ENCODE measurements at places on chromosomes 16 and 17. TPM values are rescaled to one million over a fixed set of nuclear protein-coding genes. Genes with fewer than 3 reads are reported as not detected.

DNA sequence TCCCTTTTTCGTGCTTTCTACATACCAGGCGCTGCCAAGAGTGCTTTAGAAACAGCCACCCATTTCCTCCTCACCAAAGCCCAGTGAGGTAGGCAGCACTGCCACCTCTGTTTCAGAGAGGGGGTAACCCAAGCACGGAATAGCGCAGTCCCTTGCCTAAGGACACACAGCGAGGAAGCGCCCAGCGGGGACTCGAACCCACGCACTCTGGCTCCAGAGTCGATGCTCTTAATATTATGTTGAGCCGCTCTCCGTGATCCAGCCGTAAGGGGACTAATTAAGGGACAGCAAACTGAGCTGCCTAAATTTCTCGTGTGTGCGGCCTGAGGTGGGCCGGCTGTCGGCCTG, 497 bp downstream of the CES1 start:
- no peak overlapping the region for H3K27ac ChIP-seq
- H3K4me3 ChIP-seq = no peak overlapping the region
- no peak for DNase-seq
- H3K4me1 ChIP-seq = no peaks in the 10 kb centered on the region
- no peaks in the 10 kb centered on the region for H3K27me3 ChIP-seq

- no peak overlapping the region for H3K4me3 ChIP-seq
- peak overlapping the region; percentile 90 for H3K27ac ChIP-seq
- H3K4me1 ChIP-seq = peaks cover 16% of the 10 kb centered on the region
- DNase-seq = no peak
Observed at GRCh38 chr17:49514071-49514721, 19.1 kb downstream of the NGFR start.

DNA sequence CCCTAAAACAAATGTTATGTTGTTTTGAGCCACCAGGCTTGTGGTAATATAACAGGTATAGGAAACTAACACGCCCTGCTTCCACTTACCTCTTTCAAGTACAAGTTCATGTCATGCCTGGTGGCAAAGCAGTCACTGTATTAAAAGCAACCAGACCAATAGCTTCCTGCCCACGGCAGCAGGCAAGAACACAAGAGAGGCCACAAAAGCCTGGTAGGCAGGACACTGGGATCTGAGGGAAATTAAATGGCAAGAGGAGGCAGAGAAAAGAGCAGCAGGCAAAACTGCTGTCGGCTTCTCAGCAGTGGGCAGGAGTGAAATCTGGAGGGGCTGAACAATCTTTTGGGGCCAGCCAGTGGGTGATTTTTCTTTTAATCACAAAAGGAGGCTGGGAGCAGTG, 2.2 kb downstream of the CYTH1 start:
- peak overlapping the region; percentile 47 for H3K27ac ChIP-seq
- peak overlapping the region; percentile 97 for H3K4me3 ChIP-seq
- no peak for DNase-seq
- H3K36me3 ChIP-seq = no peaks in the 10 kb centered on the region

DNA sequence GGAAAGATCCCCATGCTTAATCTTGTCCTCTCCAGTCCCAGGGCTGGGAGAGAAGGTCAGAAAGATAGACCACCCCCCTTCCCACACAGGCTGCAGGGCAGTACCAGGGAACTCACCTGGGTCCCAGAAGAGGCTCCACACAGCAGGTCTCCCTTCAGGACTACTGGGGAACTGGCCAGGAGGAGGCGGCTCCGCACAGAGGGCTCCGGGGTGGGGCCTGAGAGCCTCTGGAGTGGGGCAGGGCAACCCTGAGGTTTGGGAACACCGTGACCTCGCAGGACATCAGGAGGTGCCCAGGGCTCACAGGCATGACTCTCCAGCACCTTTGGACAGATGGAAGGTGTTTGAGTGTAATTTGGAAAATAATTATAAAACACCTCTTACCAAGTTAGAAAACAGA, 11.0 kb downstream of the ABCA3 start:
- H3K27me3 ChIP-seq = no peaks in the 10 kb centered on the region
- H3K4me1 ChIP-seq = no peaks in the 10 kb centered on the region
- peaks cover 26% of the 10 kb centered on the region for H3K36me3 ChIP-seq
- no peak for DNase-seq

DNA sequence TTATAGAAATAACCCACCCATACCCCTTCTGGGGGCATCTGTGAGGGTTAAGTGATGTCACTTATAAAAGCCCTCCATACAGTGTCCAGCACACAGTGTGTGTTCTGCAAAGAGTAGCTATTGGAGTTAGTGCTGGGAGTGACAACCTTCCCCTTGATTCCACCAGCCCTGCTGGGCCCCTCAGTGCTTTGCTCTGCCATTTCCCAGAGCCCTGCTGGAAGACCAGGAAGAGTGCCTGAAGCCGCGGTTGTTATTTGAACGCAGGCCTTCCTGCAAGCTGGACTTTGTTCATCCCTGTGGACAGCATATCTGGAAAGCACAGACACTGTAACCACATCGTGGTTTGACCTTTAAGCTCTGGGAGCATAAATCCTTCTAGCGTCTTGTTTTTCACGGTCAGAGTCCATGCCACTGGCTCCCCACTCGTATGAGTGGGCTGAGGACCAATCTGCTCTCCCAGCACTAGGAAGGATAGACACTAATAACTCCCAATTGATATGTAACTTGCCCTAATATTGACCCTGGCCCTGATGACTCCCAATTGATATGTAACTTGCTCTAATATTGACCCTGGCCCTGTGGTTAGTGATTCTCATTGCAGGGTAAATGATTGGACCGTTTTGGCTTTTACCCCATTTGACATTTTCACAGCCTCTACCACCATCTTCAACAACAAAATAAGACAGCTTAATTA, 297.1 kb upstream of the MAF start:
- H3K27me3 ChIP-seq = no peaks in the 10 kb centered on the region
- DNase-seq = no peak
- no peaks in the 10 kb centered on the region for H3K4me1 ChIP-seq
- H3K36me3 ChIP-seq = no peaks in the 10 kb centered on the region

GRCh38 chr17:8164815-8165131, 2.0 kb upstream of the VAMP2 start:
- H3K4me3 ChIP-seq = peak overlapping the region; percentile 7
- H3K27me3 ChIP-seq = no peaks in the 10 kb centered on the region
- H3K4me1 ChIP-seq = peaks cover 34% of the 10 kb centered on the region
- peak overlapping the region; percentile 98 for H3K27ac ChIP-seq
- H3K36me3 ChIP-seq = no peaks in the 10 kb centered on the region
- DNase-seq = no peak

- no peak overlapping the region for H3K27ac ChIP-seq
- H3K27me3 ChIP-seq = no peaks in the 10 kb centered on the region
- no peak overlapping the region for H3K4me3 ChIP-seq
- DNase-seq = no peak
- peaks cover 20% of the 10 kb centered on the region for H3K4me1 ChIP-seq
- no peaks in the 10 kb centered on the region for H3K36me3 ChIP-seq
Observed at GRCh38 chr16:89393738-89394406, 96.5 kb downstream of the ANKRD11 start.

DNA sequence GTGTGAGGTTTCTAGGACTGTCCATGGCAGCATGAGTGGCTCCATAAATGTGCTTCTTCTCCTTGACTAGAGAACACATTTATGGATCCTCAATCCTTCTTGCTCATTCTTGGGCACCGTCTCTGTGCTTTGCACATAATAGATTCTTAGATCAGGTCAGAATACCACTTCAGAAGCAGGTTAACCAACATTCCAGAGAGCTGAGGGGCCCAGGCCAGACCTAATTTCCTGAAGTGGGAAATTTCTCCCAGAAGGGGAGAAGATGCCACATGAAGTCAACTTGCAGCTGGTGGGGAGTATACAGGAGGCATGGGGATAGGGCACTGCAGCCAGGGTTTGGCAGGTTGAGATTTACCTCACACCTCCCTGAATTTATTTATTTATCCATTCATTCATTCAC, 24.4 kb upstream of the VAT1L start:
- no peaks in the 10 kb centered on the region for H3K36me3 ChIP-seq
- H3K27ac ChIP-seq = peak overlapping the region; percentile 33
- no peak for DNase-seq
- H3K4me3 ChIP-seq = no peak overlapping the region
- H3K27me3 ChIP-seq = no peaks in the 10 kb centered on the region
- peaks cover 12% of the 10 kb centered on the region for H3K4me1 ChIP-seq

DNA sequence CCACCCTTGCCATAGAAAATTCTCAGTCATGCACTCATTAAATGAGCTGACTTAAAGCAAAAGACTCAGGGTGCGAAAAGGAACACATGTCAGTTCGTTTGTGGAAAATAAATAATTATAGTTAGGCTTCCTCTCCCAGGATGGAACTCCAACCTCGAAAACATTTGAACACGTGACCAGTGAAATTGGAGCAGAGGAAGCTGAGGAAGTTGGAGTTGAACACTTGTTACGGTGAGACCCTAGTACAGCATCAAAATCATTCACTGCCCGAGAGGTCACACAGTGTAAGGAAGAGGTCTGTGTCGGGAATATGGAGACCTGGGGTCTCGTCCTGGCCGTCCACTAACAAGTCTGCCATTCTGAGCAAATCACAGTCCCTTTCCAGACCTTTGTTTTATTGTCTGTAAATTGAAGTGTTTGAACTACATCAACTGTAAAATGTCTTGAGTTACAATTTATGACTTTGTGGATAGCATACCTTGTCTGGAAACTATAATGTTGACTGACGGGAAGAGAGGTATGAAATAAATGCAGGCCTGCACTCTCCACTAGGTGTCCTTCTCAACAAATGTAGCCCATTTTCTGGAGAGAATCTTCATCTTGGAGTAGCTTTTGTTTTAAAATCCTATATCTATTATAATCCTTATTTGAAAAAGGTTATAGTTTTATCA, 7.7 kb downstream of the PSMD7 start:
- peaks cover 70% of the 10 kb centered on the region for H3K36me3 ChIP-seq
- H3K27me3 ChIP-seq = no peaks in the 10 kb centered on the region
- no peak overlapping the region for H3K4me3 ChIP-seq
- no peak overlapping the region for H3K27ac ChIP-seq
- DNase-seq = no peak
- H3K4me1 ChIP-seq = no peaks in the 10 kb centered on the region

GRCh38 chr16:11229906-11230305, 26.1 kb downstream of the SOCS1 start:
- no peak for DNase-seq
- peaks cover 5% of the 10 kb centered on the region for H3K4me1 ChIP-seq
- no peak overlapping the region for H3K27ac ChIP-seq
- H3K4me3 ChIP-seq = no peak overlapping the region

DNA sequence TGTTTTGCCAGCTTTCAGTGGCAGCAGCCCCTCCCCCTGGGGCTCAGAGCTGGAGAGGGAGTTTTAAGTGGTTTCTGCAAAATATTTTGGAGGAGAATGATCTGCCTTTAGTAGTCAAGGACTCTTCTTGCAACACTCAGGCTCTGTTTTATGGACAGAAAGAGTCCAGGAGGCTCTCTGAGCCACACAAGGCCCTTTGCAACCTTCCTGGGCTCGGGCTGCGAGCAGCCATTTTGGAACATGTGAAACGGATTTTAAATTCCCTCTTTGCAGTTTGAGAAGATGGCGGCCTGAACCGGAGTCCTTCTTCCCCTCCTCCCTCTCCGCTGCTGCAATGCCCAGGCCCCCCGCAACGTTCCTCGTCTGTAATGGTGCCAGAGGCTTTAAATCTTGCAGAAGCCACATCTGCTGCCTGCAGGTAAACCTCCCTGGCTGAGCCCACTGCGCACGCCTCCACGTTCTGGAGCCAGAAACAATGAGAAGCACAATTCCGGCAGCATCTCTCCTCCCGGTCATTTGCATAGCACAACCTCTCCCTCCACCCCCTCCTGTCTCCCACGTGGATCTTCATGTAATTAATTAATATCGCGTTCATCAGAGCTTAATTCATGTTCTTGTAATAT, 386.1 kb downstream of the SEC14L1 start:
- no peak overlapping the region for H3K27ac ChIP-seq
- H3K4me3 ChIP-seq = no peak overlapping the region
- no peaks in the 10 kb centered on the region for H3K4me1 ChIP-seq
- H3K36me3 ChIP-seq = no peaks in the 10 kb centered on the region
- DNase-seq = no peak

DNA sequence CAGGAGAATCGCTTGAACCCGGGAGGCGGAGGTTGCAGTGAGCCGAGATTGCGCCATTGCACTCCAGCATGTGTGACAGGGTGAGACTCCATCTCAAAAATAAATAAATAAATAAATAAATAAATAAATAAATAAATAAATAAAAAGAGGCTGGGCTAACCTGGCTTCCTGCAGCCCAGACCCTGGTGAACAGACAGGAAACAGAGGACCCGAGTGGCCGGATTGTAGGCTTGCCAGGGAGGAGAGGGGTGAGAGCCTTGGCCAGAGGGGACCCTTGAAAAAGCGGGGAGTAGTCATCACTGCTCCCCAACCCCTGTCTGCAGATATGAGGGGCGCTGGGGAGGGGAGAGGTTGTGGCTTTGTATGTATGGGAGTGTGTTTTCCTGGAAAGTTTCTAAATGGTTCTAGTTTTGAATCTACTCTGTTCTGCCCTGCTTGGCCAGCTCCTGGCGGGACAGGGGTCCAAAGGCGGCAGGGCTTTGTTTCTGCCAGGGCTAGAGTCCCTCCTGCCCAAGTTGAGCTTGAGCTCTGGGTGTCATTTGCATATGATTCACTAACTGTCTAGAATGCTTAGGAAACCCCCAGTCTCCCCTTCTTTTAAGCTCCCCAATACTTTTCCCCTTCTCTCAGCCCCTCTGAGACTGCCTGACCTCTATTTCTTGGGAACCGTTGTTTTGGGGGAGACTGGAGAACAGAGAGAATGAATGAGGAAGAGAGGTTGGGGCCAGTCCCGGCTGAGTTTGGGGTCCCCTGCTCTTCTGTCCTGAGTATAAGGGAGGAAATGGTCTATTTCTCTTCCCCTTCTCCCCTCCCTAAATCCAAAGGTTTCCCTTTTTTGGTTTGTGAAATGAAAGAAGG, 16.4 kb downstream of the RARA start:
- H3K27me3 ChIP-seq = no peaks in the 10 kb centered on the region
- H3K4me3 ChIP-seq = no peak overlapping the region
- H3K4me1 ChIP-seq = peaks cover 85% of the 10 kb centered on the region
- DNase-seq = no peak

- H3K36me3 ChIP-seq = no peaks in the 10 kb centered on the region
- H3K4me1 ChIP-seq = no peaks in the 10 kb centered on the region
- DNase-seq = no peak
Observed at GRCh38 chr17:80737106-80738019, 192.7 kb downstream of the RPTOR start.

GRCh38 chr17:10295728-10296343, 77.0 kb downstream of the MYH13 start:
- H3K27ac ChIP-seq = no peak overlapping the region
- no peaks in the 10 kb centered on the region for H3K36me3 ChIP-seq
- H3K4me1 ChIP-seq = no peaks in the 10 kb centered on the region
- no peak for DNase-seq
- H3K4me3 ChIP-seq = no peak overlapping the region
- no peaks in the 10 kb centered on the region for H3K27me3 ChIP-seq

GRCh38 chr17:38507921-38508569, 79.8 kb downstream of the ARHGAP23 start:
- DNase-seq = no peak
- peaks cover 30% of the 10 kb centered on the region for H3K36me3 ChIP-seq
- H3K27ac ChIP-seq = no peak overlapping the region
- H3K4me3 ChIP-seq = no peak overlapping the region

The CA7 gene
- total RNA-seq = not detected

The OR3A3 gene
- not detected for total RNA-seq

The SGCA gene
- 158 TPM for total RNA-seq

The HOXB5 gene
- 3.8 TPM for total RNA-seq

The SPECC1 gene
- 89.8 TPM for total RNA-seq

The RNF157 gene
- 1.9 TPM for total RNA-seq
